Testis (tissue), 5 donors: ENCODE measurements at places on chromosomes 2 and 18.

DNA sequence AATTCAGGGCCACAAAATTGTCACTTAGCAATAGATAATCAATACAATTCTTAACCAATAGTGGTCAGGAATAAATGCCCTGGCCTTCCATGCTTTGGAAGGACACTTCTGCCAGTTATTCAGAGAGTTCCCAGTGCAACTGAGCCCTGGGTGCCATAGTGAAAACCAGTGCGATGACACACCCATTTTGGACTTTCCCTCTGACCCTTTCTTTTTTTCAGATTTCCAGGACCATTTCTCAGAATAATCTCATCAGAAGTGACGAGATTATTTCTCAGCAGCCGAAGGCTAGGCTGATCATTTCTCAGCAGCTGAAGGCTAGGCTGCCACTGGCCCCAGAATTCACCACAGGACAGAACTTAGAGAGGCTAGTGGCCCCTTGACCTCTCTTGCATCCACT, 106.6 kb upstream of the MYCN start:
- H3K27ac ChIP-seq: no peak overlapping the region
- no peaks in the 10 kb centered on the region for H3K4me1 ChIP-seq
- no peak overlapping the region for H3K4me3 ChIP-seq
- DNase-seq: no peak
- no peaks in the 10 kb centered on the region for H3K36me3 ChIP-seq

- no peaks in the 10 kb centered on the region for H3K27me3 ChIP-seq
- DNase-seq: no peak
- no peaks in the 10 kb centered on the region for H3K36me3 ChIP-seq
- no peak overlapping the region for H3K27ac ChIP-seq
- H3K4me3 ChIP-seq: no peak overlapping the region
- no peaks in the 10 kb centered on the region for H3K4me1 ChIP-seq
Measured at GRCh38 chr2:30480703-30481322, 33.8 kb downstream of the LCLAT1 start.

DNA sequence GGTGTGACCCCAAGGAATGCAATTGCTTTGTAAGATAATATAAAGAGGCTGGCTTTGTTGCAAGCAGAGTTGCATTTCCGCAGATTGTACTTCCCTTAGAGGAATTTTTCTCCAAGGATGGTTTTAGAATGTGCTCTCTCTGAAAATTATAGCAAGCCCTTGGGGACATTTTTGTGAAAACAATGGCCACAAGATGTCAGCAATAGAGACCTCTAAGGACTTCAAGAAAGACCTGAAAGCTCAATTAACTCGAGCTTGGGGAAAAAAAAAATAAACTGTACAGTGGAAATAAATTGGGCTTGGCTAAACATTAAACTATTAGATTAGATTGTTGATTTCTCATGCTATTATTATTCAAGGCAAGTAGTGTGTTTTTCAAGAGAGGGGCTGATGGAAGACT, 81.3 kb upstream of the KYNU start:
- H3K27me3 ChIP-seq: no peaks in the 10 kb centered on the region
- H3K4me3 ChIP-seq: no peak overlapping the region
- no peaks in the 10 kb centered on the region for H3K36me3 ChIP-seq
- no peak for DNase-seq
- H3K27ac ChIP-seq: no peak overlapping the region
- no peaks in the 10 kb centered on the region for H3K4me1 ChIP-seq

GRCh38 chr18:3151399-3152264, 68.1 kb downstream of the MYOM1 start:
- H3K27me3 ChIP-seq: no peaks in the 10 kb centered on the region
- no peak for DNase-seq
- peaks cover 8% of the 10 kb centered on the region for H3K4me1 ChIP-seq
- no peak overlapping the region for H3K27ac ChIP-seq

- no peaks in the 10 kb centered on the region for H3K27me3 ChIP-seq
- H3K27ac ChIP-seq: no peak overlapping the region
- peaks cover 7% of the 10 kb centered on the region for H3K4me1 ChIP-seq
Measured at GRCh38 chr2:101517758-101518271, 42.9 kb upstream of the RFX8 start.

DNA sequence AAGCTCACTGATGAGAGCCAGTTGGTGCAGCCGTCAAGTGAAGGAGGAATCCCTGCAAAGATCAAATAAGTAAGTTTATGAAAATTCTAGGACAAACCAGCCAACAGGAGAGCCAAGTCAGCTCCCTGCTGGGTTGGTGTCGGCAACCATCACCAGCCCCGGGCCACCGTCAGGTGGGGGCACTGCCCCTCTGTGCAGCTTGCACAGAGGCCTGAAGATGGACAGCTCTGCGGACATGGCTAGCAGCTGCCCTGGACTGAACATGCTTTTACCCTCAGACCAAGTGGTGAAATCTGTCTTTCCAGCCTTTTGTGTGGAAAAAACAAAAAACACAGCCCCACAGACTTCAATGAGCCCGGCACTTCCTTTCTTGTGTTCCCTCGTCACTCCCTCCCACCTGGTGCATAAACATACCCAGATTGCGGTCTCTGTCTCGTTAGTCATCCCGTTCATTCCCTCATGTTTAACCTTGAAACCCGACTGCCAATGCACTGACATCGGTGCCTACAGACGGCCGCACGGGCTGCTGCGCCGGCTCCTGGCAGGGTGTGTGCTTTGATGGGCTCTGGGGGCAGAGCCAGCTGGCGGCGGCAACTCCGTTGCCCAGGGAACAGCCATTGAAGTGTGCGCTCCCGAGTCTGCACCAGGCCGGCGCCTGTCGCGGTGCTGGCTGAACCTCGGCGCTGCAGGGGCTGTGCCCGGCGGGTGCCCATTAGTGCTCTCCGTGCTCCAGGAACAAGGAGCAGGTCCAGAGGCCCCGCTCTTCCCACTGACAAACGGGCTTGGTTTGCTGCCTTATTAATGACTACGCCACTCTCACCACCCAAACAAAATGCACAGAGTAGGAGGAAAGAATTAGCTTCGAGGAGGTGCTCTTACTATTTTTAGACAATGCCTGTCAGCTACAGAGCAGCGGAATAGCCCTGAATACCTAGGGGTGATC, 95.3 kb downstream of the EIPR1 start:
- no peak overlapping the region for H3K4me3 ChIP-seq
- no peaks in the 10 kb centered on the region for H3K36me3 ChIP-seq
- H3K27ac ChIP-seq: no peak overlapping the region

DNA sequence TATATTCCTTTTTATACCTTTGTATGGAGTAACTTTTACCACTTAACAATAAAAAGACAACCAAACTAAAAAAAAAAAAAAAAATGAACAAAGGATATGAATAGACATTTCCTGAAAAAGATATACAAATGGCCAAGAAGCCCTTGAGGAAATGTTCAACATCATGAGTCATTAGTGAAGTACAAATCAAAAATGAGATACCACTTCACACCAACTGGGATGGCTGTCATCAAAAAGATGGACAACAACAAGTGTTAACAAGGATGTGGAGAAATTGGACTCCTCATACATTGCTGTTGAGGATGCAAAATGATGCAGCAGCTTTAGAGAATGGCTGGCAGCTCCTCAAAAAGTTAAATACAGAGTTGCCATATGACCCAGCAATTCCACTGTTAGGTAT, 22.6 kb upstream of the SCYGR2 start:
- DNase-seq: no peak
- no peaks in the 10 kb centered on the region for H3K36me3 ChIP-seq
- no peak overlapping the region for H3K27ac ChIP-seq
- no peaks in the 10 kb centered on the region for H3K27me3 ChIP-seq
- no peaks in the 10 kb centered on the region for H3K4me1 ChIP-seq
- H3K4me3 ChIP-seq: no peak overlapping the region

- H3K4me1 ChIP-seq: no peaks in the 10 kb centered on the region
- no peaks in the 10 kb centered on the region for H3K27me3 ChIP-seq
- H3K4me3 ChIP-seq: no peak overlapping the region
- H3K36me3 ChIP-seq: no peaks in the 10 kb centered on the region
- DNase-seq: no peak
Measured at GRCh38 chr2:105894327-105894944, 149.7 kb downstream of the NCK2 start.

DNA sequence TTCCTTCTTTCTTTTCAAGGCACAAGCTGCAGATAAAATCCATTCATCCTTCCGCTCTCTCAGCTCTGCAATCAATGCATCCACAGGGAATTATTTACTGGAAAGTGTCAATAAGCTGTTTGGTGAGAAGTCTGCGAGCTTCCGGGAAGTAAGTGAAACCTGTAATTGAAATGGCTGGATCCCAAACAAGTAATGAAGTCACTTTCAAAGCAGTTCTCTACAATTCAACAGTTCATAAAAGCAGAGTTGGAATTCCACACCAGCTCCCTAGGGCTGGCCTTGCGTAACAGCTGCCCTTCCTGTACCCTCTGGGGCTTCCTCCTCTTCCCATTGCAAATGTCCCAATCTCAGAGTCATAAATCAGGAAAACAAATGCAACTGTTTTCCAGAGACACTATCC, 9.6 kb downstream of the SERPINB2 start:
- H3K4me3 ChIP-seq: no peak overlapping the region
- H3K4me1 ChIP-seq: no peaks in the 10 kb centered on the region
- no peak overlapping the region for H3K27ac ChIP-seq
- no peaks in the 10 kb centered on the region for H3K27me3 ChIP-seq
- no peak for DNase-seq
